ENCODE measurements at places on chromosomes 7 and 10.

GRCh38 chr7:108120933-108121332 lies 9.2 kb downstream of the LAMB4 start:
- no peak for DNase-seq

GRCh38 chr7:801940-802381 lies 30.3 kb upstream of the SUN1 start:
- DNase-seq = no peak

GRCh38 chr10:80878330-80878729 lies 340.6 kb downstream of the SH2D4B start:
- DNase-seq = no peak

DNA sequence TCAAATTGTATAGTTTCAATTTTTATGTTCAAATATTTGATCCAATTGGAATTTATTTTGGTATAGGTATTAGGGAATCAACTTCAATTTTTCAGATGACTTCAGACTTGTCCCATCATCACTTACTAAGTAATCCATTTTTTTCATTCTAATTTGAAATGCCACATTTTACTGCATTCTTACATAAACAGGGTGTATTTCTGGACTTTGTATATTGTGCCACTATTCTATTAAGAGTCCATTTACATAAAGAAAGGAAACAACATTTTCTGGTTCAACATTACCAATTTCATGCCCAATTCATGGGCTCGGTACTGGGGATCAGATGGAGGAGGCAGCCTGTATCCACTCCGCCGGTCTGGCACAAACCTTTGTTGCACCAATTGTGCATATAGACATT lies 15.8 kb downstream of the ECD start:
- no peak for DNase-seq

DNA sequence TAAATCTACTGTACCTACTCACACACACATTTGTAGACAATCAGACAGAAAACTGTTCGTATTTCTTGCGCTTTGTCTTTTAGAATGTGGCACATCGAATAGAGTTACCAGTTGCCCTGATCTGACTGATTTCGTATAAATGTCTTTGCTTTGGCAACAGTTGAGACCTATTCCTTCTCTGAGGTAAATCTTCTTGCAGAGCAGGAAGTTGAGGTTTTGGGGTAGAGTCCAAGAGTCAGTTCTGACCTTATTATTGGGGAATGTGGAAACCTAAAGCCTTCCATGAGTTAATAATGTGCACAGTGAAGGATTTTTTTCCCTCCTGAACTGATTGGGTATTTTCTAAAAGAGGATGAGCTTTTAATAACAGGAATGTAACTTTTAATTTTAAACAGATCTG lies 135.3 kb downstream of the KIAA1217 start:
- DNase-seq = peak; percentile 85

DNA sequence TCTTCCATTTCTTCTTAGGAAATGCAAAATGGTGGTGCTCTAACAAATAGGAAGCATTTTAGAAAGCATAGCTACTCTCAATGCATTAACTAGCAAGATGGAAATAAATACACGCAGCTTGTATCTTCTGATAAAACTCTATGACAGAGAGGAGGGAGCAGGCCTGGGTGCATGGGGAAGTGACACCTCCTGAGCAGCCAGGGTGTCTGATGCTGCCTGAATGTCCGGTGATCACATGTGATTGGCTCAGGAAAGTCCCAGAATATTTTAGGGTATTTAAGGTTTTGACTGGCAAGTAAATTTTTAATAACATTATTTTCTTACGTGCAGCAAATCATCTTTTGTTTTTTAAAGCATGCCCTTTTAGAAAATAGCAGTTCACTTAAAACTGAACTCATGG lies 261.0 kb upstream of the KLF6 start:
- DNase-seq = no peak

DNA sequence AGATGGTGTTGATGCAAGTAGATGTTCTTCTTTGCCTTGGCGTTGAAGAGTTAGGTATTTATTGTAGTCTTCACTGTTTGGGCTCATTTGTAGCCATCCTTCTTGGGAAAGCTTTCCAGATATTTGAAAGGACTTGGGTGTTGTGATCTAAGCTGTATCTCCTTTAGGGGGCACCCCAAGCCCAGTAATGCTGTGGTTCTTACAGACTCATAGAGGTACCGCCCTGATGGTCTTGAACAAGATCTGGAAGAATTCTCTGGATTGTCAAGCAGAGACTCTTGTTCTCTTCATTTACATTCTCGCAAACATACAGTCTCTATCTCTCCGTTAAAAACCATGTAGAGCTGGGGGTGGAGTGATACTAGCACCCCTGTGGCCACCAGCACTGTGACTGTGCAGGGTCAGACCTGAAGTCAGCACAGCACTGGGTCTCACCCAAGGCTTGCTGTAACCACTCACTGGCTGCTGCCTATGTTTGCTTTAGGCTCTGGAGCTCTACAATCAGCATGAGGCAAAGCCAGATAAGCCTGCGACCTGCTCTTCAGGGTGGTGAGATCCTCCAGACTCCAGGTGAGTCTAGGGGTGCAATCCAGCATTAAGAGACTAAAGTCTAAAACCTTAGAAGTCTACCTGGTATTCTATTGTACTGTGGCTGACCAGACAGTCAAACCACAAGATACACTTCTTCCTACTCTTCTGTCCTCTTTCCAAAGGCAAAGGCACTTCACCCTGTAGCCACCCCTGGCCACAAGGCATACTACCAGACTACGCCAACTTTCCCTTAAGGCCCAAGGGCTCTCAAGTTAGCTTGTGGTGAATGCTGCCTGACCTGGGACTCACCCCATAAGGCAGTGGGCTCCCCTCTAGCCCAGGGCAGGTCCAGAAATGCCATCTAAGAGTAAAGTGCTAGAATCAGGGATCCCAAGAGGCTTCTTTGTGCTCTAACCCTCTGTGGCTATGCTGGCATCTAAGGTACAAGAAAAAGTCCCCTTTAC lies 209.7 kb upstream of the TMEM196 start:
- DNase-seq = peak; percentile 63

- no peak for DNase-seq
Observed at GRCh38 chr10:124374535-124375352, 44.0 kb downstream of the OAT start.

- peak; percentile 67 for DNase-seq
Observed at GRCh38 chr7:33062023-33062781, at the start of gene NT5C3A. TSS of gene NT5C3A (minus strand) at chr7:33062776. CDS start at chr7:33062705, 71 bp downstream.

DNA sequence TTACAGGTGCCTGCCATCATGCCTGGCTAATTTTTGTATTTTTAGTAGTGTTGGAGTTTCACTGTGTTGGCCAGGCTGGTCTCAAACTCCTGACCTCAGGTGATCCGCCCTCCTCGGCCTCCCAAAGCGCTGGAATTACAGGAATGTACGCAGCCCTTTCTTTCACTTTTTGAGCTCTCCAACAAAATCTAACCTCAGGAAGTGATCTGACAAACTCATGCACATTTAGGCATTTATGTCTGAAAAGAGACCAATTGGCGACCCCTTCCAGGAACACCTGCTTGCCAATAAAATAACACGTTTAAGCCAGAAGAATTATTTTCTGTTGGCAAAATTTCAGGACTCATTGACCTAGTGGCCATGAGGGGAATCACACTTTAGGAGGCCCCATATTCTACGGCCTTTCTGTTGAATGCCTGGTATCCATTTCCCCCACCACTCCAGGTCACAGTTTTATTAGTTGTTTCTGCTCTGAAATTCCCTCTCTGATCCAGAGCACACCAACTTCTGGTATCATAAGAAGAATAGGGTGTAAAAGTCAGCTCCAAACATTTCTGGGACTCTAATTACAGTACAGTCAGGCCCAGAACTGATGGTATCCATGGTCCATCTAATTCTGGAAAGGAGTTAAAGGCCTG lies 65.8 kb upstream of the FRMD4A start:
- peak; percentile 85 for DNase-seq

- no peak for DNase-seq
Observed at GRCh38 chr7:146479040-146479439, 362.4 kb downstream of the CNTNAP2 start.

DNA sequence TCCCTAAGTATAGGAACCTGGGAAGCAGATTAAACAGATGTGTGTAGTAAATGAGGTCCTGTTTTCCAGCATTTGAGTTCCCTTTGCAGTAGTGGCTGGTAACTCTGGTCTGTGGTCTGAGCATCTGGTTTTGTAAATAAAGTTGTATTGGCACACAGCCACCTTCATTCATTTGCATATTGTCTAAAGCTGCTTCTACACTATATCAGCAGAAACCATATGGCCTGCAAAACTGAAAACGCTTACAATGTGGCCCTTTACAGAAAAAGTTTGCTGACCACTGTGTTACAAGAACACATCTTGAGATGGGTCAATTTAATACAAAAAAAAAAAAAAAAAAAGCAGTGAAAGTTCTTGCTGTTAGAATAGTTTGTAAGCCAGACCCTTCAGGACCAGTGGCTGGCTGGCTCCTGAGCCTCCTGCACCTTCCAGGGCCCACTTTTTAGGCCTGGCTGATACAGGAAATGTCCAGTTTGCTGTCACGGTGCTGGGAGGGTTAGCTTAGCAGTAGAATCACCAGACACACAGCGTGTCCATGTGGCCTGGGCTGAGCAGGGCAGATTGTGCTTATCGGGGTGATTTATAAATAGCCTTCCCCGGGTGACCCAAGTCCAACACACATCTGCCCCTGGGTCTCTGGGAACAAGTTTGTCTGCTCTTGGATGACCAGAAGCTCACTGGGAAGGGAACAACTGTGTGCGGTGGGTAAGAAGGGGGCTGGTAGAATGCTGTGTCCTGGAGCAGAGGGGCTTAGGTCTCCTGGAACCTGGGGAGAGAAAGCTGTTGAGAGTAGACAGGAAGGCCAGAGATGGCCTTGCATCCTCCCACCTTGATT lies 1.4 kb downstream of the C10orf71 start:
- no peak for DNase-seq

GRCh38 chr10:61943674-61944378 lies 42.3 kb downstream of the ARID5B start:
- DNase-seq = peak; percentile 73

- no peak for DNase-seq
Observed at GRCh38 chr7:108418946-108419345, 37.3 kb downstream of the NRCAM start.

DNA sequence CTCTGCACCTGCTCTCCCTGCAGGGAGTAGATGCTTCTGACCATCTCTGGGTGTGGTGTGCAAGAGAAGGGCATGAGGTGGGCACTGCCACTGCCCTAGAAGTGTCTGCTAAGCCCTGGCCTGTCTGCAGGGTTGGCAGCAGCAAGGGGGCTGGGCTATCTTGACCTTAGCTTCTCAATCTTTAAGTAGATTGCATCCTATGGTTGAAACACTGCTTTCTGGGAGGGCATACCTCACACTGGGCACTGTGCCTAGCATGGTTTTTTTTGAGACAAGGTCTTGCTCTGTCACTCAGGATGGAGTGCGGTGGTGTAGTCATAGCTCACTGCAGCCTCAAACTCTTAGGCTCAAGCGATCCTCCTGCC lies 54.9 kb downstream of the CLIP2 start:
- peak; percentile 78 for DNase-seq

DNA sequence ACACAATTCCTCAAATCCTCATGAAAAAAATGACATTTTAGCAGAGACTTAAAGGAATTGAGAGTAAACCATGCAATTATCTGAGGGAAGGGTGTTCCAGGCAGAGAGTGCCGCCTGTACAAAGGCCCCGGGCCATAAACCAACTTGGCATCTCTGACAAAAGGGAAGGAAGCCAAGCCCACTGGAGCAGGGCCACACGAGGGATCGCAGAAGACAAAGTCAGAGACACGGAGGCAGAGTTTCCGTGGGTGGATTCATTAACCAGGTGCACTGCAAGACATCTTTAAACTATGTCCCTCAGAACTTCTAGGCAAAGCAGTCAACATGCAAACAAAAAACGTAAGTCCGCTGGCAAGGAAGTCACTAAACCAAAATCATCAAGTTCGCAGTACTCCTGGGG lies 92.0 kb downstream of the SFMBT2 start:
- no peak for DNase-seq

DNA sequence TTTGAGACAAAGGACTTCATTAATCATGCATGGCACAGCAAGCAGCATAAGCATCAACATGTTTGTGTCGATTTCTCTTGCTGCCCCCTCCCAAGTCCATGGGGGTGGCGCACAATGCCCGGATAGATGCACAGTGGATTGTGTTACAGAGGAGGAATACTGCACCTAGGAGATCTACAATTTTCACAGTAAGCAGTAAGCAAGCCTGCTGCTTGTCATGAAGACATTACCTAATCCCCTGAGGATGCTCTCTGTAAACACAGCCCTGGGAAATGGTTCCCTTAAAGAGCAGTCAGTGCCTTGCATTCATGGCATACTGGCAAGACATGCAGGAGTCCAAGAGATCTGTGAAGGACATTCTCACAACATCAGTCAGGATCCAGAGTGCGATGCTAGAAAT lies 137.7 kb downstream of the ETV1 start:
- no peak for DNase-seq

DNA sequence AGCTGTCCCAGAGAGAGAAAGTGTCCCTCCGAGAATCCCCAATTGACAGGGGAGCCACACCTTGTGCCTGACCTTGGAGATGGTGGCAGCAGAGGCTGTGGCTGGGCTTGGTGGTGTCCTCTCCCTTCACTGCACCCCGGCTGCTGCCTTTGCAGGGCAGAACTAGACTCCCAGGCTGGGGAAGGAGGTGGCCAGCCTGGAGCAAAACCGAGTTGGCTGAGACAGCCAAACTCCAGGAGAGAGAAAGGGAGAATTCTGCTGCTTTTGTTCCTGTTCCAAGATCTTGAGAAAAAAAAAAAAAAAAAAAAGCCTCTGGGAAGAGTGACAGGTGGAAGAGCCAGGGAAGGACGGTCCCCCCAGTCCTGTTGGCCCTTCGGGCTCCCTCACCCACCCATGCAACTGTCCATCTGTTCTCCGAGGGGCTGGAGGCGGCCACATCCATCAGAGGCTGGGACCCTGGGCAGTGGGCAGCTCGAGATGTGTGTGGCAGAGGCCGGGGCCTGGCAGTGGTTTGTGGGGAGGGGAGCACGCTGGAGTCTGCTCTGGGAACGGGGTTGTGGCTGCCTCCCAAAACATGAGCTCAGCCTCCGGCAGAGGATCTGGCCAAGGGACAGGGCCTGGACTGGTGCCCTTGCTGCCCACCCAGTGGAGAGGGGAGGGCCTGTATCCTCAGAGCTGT lies 35.5 kb downstream of the CLIP2 start:
- DNase-seq = no peak

GRCh38 chr7:139548302-139549028 lies 25.0 kb downstream of the CLEC2L start:
- DNase-seq = no peak

DNA sequence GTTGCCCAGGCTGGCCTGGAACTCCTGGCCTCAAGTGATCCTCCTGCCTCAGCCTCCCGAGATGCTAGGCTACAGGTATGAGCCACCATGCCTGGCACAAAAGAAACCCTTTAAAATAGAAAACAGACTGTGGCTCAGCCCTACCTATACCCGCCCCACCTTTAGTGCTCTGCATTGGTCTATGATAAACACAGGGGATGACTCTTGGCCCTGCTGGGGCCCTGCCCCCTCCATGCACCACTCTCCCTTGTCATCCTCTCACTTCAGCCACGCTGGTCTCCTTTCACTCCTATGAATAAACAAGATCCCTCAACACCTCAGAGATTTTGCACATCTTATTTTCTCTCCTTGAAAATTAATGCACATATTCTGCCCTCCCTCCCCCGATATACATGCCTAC lies 251.4 kb upstream of the KLF14 start:
- DNase-seq = no peak

- no peak for DNase-seq
Observed at GRCh38 chr7:139111147-139111546, 1.6 kb upstream of the ZC3HAV1 start.

- DNase-seq = no peak
Observed at GRCh38 chr7:75987026-75987804, 7.2 kb downstream of the TMEM120A start.

Data from ACHN (cell line).